ENCODE measurements at places on chromosomes 11 and 22.

- DNase-seq, result no peak
These were observed 32.6 kb downstream of the KREMEN1 start for GRCh38 chr22:29105468-29105867.

GRCh38 chr11:8354622-8355415 lies 91.1 kb upstream of the LMO1 start:
- DNase-seq, result no peak

DNA sequence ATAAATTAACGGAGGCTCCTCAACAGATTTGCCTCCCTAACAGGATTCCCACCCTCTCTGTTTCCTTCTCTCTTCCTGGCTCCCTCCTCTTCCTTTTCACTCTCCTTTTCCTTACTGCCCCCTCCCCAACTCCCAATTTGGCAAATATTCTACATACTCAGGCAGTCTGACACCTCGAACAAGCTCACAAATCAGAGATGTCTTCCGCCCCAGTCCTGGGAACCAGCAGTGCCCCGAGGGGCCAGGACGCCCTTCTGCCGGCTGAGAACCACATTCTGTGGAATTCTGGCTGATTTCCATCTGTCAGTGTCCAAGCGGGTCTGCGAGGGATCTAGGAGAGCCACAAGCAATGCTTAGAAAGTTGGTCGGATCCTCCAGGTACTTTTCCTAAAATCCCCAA lies 94.0 kb downstream of the NTM start:
- no peak for DNase-seq

DNA sequence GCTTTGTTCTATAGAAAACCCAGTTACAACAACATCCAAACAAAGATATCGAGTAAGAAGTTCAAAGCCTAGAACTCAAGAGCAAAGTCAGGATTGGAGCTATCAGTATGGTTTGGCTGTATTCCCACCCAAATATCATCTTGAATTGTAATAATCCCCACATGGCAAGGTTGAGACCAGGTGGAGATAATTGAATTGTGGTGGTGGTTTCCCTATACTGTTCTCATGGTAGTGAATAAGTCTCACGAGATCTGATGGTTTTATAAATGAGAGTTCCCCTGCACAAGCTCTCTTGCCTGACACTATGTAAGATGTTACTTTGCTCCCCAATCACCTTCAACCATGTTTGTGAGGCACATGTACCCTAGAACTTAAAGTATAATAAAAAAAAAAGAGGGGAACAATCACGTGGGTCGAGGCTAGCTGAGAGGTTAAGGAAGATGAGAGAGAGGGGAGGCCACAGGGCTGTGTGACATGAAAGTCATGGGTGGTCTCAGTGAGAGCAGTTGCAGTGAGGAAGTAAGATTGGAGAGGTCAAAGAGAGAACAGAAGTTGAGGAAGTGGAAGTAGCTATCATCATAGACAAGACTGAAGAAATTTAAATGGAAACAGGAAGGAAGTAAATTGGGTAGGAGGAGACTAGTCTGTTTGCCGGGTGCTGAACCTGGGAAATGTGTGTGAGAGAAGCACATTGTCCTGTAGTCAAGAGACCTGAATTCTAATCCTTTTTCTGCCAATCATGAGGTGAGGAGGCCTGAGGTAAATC lies 80.1 kb upstream of the CD44 start:
- no peak for DNase-seq

- no peak for DNase-seq
These were observed 118.2 kb upstream of the CRYBB3 start for GRCh38 chr22:25081409-25081824.

- DNase-seq, result no peak
These were observed 112.9 kb upstream of the GRK3 start for GRCh38 chr22:25451480-25452114.

DNA sequence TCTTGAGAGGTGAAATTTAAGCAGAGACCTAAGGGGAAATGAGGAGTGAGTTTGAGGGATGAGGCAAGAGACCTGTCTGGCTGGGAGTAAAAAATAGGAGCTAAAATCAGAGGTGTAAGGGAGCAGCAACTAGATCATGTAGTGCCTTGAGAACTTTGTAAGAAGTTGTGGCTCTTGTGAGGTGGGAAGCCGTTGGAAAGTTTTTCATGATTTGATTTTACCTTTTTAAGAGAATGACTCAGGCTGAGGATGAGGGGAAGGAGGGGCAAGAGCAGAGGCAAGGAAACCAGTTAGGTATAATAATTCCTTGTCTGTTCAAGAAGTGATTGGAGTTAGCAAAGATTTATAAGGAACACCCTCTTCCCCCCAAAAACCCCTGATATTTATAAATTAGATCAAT lies 25.8 kb downstream of the QSER1 start:
- DNase-seq, result no peak

- no peak for DNase-seq
These were observed 14.3 kb downstream of the DGCR8 start for GRCh38 chr22:20094197-20094807.

- no peak for DNase-seq
These were observed 6.0 kb downstream of the ELF5 start for GRCh38 chr11:34507610-34508009.

GRCh38 chr11:65468874-65469333 lies 29.9 kb upstream of the MALAT1 start:
- DNase-seq, result peak; percentile 46

- no peak for DNase-seq
These were observed 18.5 kb upstream of the MPPED1 start for GRCh38 chr22:43393132-43393843.

- no peak for DNase-seq
These were observed 33.2 kb upstream of the FZD4 start for GRCh38 chr11:86988351-86988881.
